ENCODE measurements at places on chromosomes 2 and 18. TPM values are rescaled to one million over a fixed set of nuclear protein-coding genes. Genes with fewer than 3 reads are reported as not detected.

DNA sequence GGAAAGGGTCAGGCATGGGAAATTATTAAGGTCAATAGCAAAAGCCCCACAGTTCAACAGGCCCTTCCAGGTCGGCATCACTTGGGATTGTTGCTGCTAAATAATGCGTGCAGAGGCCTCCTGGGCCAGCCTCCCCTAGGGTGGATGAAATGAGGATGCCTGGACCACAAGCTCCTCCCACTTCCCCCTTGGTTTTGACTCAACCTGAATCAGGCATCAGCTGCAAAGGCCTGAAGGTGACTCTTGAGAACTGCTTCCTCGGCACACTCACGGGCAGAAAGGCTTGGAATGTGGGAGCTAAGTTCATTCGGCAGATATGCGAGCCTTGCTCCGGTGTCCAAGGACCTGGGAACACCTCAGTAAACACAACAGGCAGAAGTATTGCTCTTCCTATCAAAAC lies 69.3 kb downstream of the MBP start:
- peak; percentile 90 for DNase-seq

DNA sequence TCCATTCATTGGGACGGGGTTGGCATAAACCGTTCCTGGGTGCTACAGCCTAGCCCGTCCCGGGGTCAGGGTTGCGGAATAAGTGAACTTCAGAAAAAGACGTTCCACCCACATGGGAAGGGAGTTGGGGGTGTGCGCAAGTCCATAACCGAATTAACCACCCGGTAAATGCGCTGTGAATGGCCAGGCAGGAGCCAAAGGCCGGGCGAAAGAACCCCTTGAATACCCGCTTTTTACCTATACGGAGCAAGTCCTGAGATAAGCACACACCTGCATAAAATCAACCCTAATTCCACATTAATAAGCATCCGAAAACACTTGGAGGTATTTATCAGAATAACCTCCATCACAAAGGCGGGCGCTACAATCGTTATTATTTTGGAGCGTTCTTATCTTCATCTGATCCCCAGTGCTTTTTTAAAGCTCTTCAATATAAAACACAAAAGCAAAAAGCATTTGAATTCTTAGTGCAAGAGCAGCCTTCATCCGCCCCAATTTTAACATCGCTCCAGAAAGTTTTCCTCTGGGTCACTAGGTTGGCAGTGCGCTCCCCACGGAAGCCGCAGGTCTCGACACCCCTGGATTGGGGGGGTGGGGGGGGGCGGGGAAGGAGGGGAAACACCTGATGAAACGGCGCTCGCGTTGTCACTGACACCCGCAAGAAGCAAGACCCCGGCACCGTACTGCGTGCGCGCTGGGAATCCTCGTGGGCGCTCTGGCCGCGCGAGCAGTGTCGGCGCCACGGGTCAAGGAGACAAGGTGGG lies 1.2 kb downstream of the SATB2 start:
- DNase-seq = peak; percentile 10

MOGAT1 gene
- total RNA-seq = not detected

DNA sequence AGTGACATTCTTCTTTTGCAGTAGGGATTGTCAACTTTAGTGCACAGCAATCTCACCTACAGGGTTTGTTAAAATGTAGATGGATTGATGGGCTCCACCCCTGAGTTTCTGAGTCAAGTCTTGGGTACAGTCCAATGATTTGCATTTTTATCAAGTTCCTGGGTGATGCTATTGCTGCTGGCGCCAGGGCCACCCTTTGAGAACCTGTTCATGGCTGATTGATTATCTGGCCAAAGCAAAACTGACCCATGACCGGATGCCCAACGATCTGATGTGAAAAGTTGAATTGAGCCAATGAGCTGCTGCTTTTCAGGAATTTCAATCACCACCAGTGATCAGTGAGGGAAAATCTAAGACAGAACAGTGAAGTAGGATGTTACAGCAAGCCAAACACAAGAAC lies 675.3 kb downstream of the TMEM182 start:
- no peak for DNase-seq

DNA sequence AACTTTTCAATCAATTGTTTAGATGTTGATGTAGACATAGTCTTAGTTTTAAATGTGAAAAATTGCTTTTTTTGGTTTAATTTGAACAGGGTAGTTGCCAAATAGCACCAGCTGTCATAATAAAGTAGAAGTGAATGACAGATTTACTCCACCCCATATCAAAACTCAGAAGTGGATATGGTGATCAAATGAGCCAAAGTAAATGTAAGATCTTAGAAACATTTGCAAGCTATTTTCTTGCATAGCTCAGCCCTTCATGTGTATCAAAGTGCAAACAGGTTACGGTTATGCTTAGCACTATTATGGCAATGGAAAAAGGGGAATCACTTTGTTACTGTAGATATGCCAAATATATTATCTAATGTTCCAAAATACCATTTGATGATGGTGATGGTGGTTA lies 540.9 kb upstream of the NRP2 start:
- DNase-seq = no peak

- no peak for DNase-seq
Observed at GRCh38 chr2:61185231-61185728, 23.3 kb downstream of the C2orf74 start.

- no peak for DNase-seq
Observed at GRCh38 chr18:10680271-10680596, 154.4 kb downstream of the NAPG start.

POLR1A gene
- 26.5 TPM for total RNA-seq

EPB41L5 gene
- total RNA-seq = 3.0 TPM

- no peak for DNase-seq
Observed at GRCh38 chr2:15284614-15285013, 276.5 kb downstream of the NBAS start.

DNA sequence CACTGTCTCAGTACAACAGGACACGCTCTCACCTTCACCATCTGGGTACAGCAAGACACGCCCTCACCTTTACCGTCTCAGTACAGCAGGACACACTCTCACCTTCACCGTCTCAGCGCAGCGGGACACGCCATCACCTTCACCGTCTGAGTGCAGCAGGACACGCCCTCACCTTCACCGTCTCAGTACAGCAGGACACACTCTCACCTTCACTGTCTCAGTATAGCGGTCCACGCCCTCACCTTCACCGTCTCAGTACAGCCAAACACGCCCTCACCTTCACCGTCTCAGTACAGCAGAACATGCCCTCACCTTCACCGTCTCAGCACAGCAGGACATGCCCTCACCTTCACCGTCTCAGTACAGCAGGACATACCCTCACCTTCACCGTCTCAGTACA lies 109.9 kb upstream of the CTDP1 start:
- DNase-seq = no peak

ARHGEF4 gene
- not detected for total RNA-seq

DNA sequence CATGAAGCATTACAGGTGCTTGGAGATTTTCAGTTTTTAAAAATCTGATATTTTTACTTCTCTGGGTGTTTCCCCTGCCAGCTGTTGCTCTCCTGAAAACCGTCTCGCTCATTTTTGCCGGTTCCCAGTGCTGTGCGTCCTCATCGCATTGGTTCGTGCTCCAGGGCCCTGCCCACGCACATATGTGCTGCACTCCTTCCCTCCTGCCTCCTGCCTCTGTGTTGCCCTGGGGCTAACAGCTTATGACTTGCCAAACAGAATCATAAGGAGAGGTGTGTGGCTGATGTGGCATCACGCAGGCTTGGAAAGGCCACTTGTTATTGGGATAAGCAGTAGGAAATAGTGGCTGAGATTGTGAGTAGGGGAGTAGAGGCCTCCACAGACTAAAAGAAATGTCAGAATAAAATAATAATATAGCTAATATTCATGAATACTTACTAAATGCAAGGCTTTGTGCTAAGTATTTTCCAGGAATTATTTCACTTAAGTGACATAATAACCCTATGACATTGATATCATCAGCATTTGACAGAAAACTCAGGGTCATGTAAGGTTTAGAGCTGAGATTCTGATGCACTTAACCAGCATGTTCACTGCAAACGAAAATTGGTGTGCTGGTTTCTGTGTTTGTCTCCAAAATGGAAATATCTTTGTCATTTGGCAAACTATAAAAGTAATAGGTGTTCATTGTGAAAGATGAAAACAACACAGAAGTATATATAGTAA lies 53.5 kb downstream of the SLC4A1AP start:
- no peak for DNase-seq

RESP18 gene
- not detected for total RNA-seq

DNA sequence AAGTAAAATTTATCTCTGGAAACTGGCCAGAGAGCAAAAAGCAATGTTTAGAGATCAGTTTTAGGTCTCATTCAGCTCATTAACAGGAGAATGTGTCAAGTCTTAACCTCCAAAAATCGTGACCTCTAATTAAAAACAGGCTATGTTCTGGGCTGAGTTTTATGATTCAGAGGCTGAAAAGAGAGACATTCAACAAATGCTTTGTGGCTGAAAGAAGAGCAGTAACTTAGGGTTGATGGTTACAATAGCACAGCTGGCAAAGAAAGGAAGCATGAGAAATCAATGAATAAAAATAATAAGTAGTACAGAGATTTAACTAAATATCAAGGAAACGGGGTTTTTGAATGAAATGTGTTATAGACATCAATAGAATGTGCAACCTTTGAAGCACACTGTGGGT lies 13.1 kb downstream of the TGIF1 start:
- no peak for DNase-seq

DNA sequence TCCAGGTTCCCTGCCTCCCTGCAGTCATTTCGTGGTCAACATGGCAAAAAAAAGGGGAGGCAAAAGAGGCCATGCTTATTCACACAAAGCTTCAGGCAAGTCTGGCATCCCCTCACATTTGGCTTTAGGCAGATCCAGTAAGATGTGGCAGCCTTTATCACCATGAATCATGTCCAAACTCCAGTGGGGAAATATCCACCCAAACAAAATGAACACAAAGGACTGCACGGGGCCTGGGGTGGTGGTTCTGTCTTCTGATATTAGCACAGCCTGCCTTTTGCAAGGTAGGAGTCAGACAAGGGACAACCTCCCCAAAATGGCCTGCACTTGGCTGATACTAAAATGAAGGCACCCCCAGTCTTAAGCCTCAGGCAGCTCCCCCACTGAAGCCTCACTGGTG lies 129.9 kb downstream of the ZBTB7C start:
- no peak for DNase-seq

RFX8 gene
- not detected for total RNA-seq

DNA sequence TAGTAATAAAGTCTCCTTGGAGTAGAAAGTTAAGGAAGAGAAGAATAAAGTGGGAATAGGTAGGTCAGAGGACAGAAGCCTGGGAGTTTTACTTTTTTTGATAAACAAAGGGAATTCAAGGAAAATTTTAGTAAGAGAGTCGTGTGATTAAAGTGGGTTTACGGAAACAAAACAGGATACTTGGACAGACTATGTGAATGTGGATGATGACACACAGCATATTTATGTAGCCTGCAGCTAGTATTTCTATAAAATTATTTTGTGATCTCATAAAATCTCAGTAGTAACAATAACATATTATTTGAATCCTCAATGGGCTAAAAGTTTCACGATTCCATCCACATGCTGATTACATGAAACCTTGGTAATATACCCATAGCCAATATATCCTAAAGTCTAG lies 450.7 kb upstream of the PIK3C3 start:
- no peak for DNase-seq

DNA sequence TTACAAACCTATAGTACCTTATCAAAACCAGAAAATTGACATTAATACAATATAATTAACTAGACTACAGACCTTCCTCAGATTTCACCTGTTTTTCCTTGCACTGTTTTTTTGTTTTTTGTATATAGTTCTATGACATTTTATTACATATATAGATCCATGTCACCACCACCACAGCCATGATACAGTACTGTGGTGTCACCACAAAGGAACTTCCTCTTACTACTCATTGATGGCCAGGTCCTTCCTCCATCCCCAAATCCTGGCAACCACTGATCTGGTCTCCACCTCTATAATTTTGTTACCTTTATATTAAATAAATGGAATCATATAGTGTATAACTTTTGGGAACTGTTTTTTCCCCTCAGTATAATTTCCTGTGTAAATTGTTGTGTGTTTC lies 19.4 kb upstream of the ATP6V1B1 start:
- no peak for DNase-seq

- no peak for DNase-seq
Observed at GRCh38 chr2:113831161-113831560, 58.7 kb upstream of the ACTR3 start.

- no peak for DNase-seq
Observed at GRCh38 chr2:99657691-99658258, 168.0 kb upstream of the REV1 start.

GRCh38 chr2:242060212-242060835 lies 190.8 kb downstream of the RTP5 start:
- no peak for DNase-seq

DNA sequence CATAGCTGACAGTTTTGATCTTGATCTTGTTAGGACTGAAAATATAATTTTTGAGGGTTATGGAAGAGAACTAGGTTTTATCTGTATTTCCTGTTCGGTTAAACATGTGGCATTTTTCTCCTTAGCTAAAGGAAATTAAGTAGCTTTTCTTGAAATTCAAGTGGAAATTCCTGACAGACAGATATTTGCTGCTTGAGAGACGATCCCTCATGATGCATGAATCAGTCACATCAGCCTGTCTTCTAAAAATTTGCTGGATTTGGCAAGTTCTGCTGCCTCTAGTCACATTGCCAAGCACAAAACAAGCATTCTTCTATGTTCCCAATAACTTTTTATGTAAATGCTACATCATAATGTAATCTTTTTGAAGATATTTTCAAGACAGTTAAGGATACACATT lies 201.8 kb upstream of the ATP5MC3 start:
- DNase-seq = no peak

DNA sequence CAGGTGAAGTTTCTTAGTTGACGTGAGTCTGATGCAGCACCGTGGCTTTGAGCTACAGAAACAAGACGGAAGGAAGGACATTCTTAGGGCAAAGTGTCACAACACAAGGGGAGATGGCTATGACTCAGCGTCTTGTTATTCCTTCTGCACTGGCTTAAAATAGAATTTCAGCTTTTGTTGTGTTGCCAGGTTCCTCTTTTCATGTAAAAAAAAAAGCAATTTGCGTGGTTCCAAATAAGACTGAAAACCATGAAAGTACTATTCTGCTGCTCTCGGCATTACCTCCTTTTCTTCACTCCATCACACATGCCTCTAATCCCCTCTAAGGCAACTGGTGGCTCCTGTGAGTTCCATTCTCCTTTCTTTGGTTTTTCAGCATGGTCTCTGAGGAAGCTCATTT lies 150.1 kb downstream of the ANTXR1 start:
- DNase-seq = peak; percentile 6

GRCh38 chr18:59639136-59639535 lies 58.1 kb downstream of the CCBE1 start:
- DNase-seq = no peak

DNA sequence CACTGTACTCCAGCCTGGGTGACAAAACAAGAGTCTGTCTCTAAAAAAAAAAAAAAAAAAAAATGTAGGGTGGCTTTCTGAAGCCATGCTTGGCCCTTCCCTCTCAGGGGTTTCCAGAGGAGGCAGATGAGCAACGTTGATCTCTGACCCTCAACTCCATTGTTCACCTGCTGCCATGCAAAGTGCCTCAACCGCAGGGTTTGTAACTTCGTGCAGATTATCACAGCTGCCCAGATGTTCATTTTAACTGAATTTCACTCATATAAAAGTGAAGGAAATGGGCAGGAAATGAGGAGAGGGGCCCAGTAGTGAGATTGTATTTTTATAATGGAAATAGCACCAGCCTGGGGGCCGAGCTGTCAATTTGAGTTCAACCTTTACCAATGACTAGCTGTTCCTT lies 14.9 kb upstream of the B3GNT2 start:
- DNase-seq = no peak

ABCG8 gene
- not detected for total RNA-seq

C2orf69 gene
- 11.8 TPM for total RNA-seq

GRCh38 chr2:222295368-222296062 lies 3.3 kb downstream of the PAX3 start:
- no peak for DNase-seq

- DNase-seq = no peak
Observed at GRCh38 chr2:190637281-190637734, 11.6 kb upstream of the NAB1 start.
